Fibroblast of skin of abdomen (primary cell): ENCODE measurements at places on chromosomes 13 and 19.

DNA sequence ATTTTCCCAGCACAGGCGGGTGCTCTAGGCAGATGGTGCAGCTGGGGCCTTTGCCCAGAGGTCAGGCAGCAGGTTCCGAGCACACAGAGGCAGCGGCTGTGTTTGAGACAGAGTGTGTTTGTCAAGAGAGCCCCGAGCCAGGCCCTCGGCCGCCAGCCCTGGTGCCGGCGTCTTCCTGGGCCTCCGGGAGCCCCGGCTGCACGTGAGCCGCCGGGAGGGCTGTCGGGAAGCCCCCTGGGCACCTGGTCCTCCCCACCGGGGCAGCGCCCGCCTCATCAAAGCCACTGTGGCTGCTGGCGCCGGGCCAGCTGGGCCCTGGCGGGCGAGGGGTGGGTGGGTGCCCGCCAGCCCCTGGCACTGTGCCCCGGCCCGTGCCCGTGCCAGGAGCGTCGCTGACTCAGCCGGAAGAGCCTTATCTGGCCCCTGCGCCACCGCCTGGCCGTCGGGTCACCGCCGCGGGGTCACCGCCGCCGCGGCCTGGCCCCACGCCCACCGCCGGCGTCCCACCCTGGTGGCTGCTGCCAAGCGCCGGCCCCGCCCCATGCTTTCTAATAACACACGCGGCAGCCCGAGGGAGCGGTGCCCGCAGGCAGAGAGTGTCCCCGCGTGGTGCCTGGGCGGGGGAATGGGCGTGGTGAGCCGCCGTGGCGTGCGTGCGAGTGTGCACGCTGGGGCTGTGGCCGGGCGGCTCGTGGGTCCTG lies 14.9 kb downstream of the ARID3A start:
- no peak for DNase-seq

GRCh38 chr19:48696353-48697010 lies 711 bp downstream of the FUT2 start:
- DNase-seq = no peak

GRCh38 chr19:52658595-52658994 lies 20.4 kb upstream of the ZNF83 start:
- DNase-seq = no peak

- peak; percentile 52 for DNase-seq
Observed at GRCh38 chr13:52158629-52159158, 703 bp downstream of the NEK3 start.

DNA sequence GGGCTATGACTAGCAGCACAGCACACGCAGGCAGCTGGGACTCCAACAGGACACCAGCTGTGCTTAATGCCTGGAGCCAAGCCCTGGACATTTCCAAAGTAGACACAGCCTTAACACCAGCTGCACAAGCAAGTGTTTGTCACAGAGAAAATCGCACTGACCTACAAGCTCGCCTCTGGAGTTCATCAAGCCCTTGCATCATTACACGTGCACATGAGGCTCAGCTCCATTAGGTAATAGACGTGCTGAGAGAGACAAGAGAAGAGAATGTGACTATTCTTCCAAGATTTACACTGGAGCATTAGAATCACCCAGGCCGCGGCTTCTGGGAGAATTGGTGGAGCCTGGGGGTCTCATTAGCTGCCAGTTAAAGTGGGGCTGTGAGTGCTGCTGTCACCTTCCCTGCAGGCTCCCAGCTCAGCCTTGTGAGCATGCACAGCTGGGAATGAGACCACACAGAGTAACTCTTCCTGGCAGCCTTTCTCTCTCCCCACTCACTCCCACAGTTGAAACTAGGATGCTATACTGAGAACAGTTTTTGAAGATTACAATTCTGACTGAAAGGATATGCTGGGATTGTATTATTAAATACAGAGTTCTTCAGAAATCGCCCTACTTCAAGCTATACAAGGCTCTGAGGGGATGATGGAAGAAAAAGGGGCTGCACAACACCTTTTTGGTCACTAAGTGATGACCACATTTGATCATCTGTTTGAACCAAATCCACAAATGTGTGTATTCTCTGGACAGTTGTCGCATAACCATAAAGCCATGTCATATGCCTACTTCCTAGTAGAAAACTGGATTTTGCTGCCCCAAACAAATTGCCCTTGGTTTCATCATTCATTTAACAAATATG lies 10.5 kb downstream of the STOML3 start:
- DNase-seq = no peak

DNA sequence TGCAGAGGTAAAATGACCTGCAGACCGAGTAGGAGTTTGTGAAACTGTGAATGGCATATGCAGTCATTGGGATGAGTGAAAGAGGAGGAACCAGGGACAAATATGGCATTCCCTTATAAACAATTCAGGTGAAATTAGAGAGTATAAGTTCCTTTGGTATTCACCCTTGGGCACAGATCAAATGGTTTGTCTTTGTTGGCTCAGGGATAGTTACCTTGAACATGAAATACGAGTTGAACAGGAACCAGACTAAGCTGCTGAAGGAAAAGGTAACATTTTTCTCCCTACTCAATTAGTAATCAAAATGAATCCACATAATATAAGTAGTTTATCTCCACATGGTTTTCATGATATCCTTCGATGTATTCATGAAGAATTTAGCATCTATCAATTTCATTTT lies 50.5 kb downstream of the SLITRK1 start:
- DNase-seq = no peak

DNA sequence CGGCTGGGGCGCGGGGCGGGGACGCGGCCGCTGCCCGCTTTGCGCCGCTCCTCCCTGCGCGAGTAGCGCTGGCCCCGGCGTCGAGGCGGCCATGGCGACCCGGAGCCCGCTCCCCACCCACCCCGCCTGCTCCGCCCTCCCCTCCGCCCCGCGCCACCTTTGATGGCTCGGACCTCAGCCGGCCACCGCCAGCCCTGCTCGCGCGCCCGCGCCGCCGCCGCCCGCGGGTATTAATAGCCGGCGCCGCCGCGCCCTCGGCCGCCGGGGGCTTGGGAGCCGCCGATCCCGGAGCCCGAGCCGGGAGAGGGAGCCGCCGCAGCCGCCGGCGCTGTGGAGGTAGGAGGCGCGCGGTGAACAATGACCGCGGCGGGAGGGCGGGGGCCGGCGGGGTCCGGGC lies 261 bp downstream of the FARP1 start:
- no peak for DNase-seq

GRCh38 chr19:1648459-1648849 lies 4.0 kb downstream of the TCF3 start:
- no peak for DNase-seq

GRCh38 chr13:107118506-107118905 lies 550.6 kb upstream of the ARGLU1 start:
- no peak for DNase-seq

DNA sequence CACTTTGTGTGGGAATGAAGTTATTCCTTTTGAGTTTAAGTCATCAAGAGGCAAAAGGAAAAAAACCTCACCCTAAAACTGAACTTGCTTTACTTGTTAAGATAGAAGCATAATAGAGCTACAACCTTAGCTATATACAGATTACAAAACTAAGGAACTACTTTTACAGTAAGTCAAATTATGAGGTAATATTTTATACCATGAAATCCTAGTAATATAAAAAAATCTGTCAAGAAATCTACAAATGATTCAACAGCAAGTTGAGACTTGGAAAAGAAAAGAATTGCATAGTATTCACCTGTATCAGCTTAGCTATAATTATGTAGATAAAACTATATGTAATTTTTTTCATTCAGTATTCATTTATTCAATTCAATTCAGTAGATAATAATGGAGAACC lies 335.3 kb downstream of the KLF5 start:
- no peak for DNase-seq

GRCh38 chr19:29040951-29041350 lies 172.0 kb downstream of the UQCRFS1 start:
- DNase-seq = no peak

GRCh38 chr13:69199664-69200063 lies 908.0 kb upstream of the ATXN8OS start:
- no peak for DNase-seq

- no peak for DNase-seq
Observed at GRCh38 chr19:47601180-47601904, 7.6 kb upstream of the BICRA start.

GRCh38 chr19:40592170-40592569 lies 9.0 kb upstream of the LTBP4 start:
- DNase-seq = no peak

- DNase-seq = no peak
Observed at GRCh38 chr19:3320354-3320670, 46.1 kb upstream of the NFIC start.

DNA sequence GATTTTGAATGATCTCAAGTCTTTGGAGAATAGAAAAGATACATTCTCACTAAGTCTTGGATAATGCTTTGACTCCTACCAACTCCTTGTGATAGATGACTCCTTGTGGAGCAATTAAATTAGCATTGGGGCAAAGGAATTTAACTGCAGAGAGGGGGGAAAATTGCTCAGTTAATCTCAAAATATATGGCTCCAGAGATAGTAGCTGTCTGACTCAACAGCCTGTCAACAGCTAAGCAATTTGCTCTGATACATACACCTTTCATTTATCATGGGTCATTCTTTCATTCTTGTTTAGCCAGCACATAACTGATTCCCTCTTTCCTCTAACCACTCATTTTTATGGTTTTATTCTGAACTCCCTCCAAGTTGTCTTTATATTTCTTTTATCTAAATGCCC lies 225.6 kb upstream of the OBI1 start:
- no peak for DNase-seq
